Fibroblast of skin of left quadriceps (primary cell): ENCODE measurements at places on chromosomes 2 and 18.

- DNase-seq = no peak
These were observed 3.9 kb downstream of the IKZF2 start for GRCh38 chr2:213147538-213147937.

- peak; percentile 11 for DNase-seq
These were observed 294.4 kb upstream of the PIK3C3 start for GRCh38 chr18:41660654-41661053.

- no peak for DNase-seq
These were observed 68.2 kb downstream of the UBR3 start for GRCh38 chr2:169895294-169895985.

DNA sequence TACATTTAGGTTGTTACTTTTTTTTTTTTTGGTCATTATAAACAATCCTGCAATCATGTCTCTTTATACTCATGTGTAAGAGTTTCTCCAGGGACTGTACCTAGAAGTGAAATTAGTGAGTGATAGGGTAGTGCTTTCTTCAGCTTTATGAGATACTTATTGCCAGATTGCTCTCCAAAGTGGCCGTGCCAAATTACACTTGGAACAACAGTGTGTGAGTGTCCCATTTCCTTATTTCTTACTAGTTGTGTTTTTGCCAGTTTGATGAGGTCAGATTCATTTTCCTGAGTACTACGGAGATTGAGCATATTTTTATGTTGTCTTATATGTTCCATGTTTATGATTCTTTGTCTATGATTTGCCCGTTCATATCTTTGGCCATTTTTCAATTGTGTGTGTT lies 39.2 kb downstream of the GALNT1 start:
- no peak for DNase-seq

DNA sequence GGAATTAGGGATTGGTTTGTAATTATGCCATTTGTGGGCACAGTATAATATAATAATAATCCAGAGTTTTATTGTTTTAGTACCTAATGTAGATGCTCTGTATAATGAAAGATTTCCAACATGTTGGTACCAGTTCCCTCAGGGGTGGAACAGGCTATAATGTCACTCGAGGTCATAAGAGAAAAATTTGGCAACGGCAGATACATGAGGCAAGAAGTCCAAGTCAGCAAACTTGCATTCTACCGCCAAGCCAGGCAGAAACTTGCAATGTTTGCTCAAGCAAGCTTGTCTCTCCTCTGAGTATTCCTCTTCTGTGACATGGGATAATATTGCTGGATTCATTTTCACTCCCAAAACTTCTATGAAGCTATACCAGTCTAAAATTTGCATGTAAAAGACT lies 520.0 kb upstream of the SALL3 start:
- DNase-seq = no peak
